ENCODE measurements at places on chromosomes 3 and 15.

DNA sequence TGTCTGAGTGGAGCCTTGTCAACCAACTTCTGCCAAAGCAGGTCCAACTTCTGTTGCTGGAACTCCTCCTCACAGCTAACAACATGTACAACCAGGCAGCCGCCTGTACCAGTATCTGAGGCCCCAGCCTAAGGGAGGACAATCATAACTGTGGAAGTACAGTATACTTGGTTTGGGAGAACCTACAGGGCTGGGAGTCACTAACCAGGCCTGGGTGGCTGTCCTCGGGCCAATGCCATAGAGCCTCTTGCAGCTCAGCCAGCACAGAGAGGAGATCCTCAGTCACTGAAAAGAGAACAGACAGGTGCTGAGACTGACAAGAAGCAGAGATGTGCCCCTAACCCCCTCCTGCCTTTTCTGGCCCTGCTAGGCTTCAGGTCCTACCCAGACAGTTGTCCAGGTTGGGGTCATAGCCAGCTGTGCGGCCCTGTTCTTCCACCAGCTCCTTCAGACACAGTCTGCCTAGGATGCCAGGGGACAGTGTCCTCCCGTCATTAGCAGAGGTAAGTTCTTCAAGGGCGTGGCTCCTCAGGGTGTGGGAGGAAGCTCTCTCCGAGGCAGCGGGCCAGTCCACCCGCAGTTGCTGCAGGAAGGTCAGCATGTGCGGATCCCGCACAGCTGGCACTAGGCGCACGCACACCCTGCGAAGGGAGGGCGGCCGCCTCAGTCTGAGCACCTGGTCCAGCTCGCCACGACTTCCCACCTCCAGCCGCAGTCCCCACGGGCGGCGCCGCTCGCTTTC is 980 bp downstream of the DALRD3 start:
- no peak for DNase-seq

- DNase-seq = no peak
Observed at GRCh38 chr3:48372377-48372770, 355 bp downstream of the FBXW12 start.

GRCh38 chr3:30003741-30004140 is 602.7 kb upstream of the TGFBR2 start:
- no peak for DNase-seq

- DNase-seq = peak; percentile 71
Observed at GRCh38 chr3:150409512-150410310, 1.6 kb downstream of the TSC22D2 start.

GRCh38 chr15:89745131-89745530 is 5.9 kb downstream of the MESP1 start:
- DNase-seq = no peak

DNA sequence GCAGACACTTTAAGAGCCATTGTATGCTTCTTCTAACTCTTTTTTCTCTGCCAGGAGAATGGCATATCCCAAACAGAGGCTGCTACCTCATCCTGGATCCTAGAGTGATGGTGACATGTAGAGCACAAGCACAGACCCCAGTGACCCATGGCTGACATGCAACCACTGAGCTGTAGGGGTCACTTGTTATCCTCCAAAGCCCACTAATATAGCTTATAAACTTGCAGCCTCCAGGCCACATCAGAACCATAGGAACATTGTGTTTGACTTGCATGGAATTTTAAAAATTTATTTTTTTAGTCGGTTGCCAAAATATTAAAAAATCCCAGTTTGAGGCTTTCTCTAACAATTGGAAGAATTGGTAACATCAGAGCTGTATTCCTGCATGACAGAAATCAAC is 283.0 kb upstream of the WNT5A start:
- no peak for DNase-seq

- DNase-seq = peak; percentile 46
Observed at GRCh38 chr3:9808345-9809037, 1.6 kb upstream of the TTLL3 start.

GRCh38 chr3:17910922-17911321 is 168.5 kb upstream of the TBC1D5 start:
- no peak for DNase-seq

DNA sequence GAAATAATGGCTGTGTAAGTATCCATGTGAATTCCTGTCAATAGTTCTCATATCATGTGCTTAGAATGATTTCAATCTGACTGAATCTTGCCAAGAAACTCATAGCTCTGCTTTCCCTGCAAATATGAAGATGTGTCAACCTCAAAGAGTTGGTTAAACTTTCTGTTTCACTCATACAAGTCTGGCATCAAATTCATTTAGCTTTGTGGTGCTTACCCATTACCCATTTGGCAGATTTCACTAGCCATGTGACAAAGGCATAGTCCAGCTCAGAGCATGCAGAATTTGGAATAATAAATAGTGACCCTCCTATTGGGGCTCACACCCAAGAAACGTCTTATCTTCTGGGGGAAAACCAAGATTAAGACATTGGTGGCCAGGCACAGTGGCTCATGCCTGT is 256.6 kb upstream of the TPRG1 start:
- DNase-seq = no peak

- no peak for DNase-seq
Observed at GRCh38 chr3:2513986-2514385, 415.3 kb downstream of the CNTN4 start.

DNA sequence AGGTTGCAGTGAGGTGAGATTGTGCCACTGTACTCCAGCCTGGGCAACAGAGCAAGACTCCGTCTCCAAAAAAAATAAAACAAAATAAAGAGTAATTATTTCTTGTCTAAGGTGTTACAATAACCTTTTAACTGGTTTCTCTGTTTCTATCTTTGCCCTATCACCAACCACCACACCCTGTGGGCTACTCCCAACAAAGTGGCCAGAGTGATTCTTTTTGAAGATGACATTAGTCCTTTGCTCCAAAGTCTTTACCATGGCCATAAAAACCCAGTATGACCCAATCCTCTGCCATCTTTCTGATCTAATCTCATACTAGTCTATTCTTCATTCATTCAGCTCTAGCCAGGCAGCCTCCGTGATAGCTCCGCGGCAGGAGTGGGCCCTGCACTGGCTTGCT is 62.8 kb downstream of the RFX7 start:
- DNase-seq = no peak

DNA sequence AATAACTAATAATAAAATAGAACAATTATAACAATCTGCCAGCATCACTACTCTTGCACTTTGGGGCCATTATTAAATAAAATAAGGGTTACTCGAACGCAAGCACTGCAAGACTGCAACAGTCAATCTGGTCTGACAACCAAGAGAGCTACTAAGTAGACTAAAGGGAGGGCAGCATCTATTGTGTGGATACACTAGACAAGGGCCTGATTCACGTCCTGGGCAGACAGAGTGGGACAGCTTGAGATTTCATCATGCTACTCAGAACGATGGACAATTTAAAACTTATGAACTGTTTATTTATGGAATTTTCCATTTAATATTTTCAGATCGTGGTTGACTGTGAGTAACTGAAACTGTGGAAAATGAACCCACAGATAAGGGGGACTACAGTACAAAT is 39.5 kb downstream of the TNIK start:
- DNase-seq = no peak

GRCh38 chr3:137789236-137789635 is 25.1 kb downstream of the SOX14 start:
- no peak for DNase-seq

GRCh38 chr3:45487508-45487907 is 99.1 kb downstream of the LARS2 start:
- no peak for DNase-seq

DNA sequence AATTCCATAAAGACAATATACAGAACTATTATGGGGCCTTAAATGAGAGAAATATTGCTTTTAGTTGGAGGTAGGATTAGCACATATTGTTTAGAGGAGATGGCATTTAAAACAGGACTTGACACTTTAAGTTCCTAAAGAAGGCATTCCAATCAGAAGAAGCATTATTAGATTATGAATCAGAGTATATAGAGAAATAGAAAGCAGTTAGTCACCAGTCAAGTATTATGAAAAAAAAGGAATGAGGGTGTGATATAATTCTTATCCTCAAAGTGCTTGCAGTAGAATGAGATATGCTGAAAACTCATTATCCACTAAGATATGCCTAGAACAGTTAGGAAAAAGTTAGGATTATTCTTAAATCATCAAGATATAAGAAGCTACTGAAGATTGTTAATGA is 456.2 kb downstream of the ZNF385D start:
- DNase-seq = no peak

GRCh38 chr15:73901126-73901810 is 25.0 kb upstream of the LOXL1 start:
- no peak for DNase-seq

- no peak for DNase-seq
Observed at GRCh38 chr15:52706091-52706490, 26.9 kb upstream of the ATOSA start.

DNA sequence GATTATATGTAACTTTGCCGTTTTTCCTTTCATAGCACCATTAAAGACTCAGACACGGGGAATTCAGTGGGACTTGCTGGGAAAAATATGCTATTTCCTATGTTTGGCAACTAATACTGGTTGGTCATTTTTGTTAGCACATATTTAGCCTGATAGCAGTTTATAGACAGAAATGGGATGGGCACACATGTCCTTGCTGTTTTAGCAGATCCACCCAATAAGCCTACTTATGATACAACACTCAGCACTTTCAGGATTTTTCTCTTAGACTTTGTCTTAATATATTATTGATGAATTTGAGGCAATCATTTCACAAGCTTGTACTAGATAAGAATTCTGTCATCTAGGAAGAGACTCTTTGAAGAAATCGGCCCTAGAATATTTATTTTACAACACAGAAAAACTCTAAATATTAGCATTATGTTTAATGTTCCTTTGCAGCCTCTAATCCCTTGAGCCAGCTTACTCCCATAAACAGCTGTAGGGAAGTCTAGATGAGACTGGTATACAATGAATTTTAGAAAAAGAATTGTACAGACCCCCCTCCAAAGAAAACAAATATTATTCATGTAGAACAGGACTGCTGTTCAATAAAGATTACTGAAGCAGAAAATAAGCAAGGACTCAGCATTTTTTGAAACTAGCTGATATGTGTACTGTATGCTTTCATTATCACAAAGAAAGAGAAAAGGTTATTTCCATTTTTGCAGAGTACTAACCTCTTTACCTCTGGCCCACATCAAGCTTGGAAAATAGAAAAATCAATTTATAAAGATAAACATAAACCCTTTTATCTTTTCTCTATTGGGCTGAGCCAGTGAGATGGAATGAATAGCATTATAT is 656.8 kb upstream of the SGO1 start:
- DNase-seq = no peak

- DNase-seq = no peak
Observed at GRCh38 chr3:181369637-181370036, 342.1 kb upstream of the SOX2 start.

DNA sequence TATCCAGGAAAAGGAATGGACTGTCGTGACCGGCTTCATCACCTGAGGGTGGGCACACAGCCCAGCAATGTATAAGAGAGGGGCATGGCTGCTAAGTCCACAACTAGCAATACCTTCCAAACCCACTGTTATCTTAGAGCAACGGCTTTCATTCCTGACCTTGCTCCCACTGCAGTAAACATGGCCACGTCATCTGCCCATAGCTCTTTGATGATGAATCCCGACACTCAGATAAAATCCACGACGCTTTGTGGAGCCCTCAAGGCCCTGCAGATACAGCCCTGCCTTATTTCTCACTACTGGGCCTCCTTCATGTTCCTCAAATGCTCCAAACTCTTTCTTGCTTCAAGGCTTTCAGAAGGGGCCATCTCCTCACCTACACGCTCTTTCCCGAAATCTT is 114.0 kb downstream of the ADAMTS17 start:
- no peak for DNase-seq

GRCh38 chr15:57216288-57216687 is 160.0 kb upstream of the CGNL1 start:
- no peak for DNase-seq

- DNase-seq = no peak
Observed at GRCh38 chr3:141152801-141153678, 78.6 kb upstream of the PXYLP1 start.

DNA sequence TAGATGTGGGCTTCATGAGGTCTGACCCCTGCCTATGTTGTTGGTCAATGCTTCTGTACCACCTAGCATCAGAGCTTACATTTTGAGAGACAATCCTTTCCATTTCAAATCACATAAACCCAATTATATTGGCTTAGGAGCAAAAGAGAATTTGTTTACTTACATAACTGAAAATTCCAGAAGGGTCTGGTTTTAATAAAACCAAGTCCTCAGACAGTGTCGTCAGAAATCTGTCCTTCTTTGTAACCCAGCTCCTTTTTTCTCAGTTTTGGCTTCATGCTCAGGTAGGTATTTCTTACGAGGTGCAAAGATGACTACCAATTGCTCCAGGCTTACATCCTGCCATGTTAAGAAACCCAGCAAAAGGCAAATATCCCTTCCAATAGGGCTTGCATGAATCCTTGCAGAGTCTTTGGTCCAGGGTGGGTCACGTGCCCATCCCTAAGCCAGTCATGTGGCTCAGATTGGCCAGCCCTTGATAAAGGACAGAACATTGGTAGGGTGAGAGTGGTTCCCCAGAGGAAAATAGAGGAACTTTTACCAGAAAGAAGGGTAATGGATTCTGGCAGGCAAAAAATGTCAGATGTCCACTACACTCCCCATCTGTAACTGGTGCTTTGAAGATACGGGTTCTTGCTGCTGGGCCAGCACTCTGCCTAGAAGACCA is 50.2 kb upstream of the VILL start:
- no peak for DNase-seq

DNA sequence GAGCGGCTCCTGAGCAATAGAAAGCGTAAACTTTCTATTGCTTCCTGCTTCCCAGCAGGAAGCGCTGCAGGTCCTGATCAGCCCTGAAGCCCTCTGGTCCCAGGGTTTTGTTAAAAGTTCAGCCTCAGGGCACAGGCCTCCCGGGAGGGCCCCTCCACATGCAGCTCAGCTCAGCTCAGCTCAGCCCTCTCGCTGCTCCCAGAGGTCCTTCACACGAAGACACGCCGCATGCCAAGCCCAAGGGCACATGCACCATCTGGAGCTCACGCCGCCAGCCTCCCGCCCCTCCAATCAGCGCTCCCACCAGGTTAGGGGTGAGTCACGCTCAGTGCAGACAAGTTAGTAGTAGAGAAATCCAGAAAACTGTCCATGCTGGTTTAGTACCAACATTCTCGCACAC is 12.7 kb downstream of the TKT start:
- DNase-seq = no peak

- DNase-seq = no peak
Observed at GRCh38 chr15:36888011-36888992, 212.0 kb downstream of the MEIS2 start.

DNA sequence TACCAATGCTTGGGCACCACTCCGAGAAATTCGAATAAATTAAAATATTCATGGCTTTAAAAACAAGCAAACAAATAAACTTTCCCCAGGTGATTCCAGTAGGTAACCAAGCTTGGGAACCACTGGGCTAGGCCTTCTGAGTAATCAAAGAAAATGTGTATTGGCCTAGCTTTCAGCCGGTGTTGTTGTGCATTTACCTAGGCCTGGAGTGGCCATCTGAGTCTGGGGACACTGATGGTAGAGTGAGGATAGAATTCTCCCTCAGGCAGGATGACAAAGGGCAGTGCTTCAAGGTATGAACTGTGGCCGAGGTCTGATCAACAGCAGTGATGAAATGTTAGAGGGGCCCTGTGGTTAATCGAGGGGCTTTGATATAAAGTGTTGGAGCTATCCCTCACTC is 440.5 kb downstream of the EPHB1 start:
- no peak for DNase-seq

Data from GM10248 (cell line).